ENCODE measurements at places on chromosomes 1 and 21.

- DNase-seq: no peak
Observed at GRCh38 chr1:87176514-87176913, 152.2 kb upstream of the LMO4 start.

DNA sequence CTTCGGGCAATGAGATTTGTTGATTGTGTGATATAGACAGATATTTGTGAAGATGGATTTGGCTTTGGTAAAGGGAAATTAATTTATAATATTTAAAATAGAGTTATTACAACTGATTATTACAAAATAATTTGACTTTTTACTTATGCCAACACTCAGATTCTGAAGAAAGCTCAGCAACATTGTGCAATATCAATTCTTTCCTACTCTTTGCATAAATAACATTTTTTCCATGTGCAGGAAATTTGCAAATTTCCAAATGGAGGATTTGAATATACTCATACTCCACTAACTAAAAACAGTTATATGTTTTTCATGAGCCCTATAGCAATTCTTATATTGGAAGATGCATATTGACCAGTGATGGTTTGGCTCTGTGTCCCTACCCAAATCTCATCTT is 676.4 kb upstream of the ADAMTS5 start:
- DNase-seq: no peak

- peak; percentile 23 for DNase-seq
Observed at GRCh38 chr1:219837274-219837993, 90.9 kb downstream of the SLC30A10 start.

DNA sequence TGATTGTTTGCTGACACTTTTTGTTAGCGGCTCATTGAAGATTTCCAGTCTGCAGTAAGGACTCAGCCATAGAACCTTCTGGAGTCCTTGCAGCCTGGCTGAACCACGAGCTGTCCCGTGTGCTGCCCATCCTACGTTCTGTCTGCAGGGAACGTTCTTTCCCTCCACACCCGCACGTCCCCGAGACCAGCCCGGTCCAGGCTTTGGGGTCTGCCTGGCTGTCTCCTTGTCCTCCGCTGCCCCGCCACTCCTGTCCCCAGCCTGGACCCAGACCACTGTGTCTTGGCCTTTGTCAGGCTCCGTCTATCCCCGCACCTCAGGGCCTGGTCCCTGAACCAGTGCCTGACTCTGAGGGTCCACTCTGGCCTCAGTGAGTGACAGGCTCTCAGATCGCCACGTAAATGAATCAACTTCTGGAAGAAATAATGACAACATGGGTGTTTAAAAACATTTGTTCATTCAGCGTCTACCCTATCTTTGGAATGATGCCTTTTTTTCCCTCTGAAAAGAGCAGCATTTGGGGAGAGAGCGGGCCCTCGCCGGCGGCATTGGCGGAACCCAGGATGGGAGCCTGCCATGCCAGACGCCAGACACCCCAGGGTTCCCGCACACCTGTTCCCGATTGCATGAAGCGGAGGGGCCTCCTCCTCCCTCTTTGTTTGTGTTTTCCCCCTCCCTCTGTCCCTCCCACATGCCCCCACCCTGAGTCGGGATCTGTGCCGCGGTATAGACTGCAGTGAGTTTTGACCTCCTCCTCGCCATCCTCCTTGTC is 43.9 kb upstream of the C1orf174 start:
- no peak for DNase-seq

GRCh38 chr1:221772117-221772516 is 30.2 kb upstream of the DUSP10 start:
- DNase-seq: no peak

DNA sequence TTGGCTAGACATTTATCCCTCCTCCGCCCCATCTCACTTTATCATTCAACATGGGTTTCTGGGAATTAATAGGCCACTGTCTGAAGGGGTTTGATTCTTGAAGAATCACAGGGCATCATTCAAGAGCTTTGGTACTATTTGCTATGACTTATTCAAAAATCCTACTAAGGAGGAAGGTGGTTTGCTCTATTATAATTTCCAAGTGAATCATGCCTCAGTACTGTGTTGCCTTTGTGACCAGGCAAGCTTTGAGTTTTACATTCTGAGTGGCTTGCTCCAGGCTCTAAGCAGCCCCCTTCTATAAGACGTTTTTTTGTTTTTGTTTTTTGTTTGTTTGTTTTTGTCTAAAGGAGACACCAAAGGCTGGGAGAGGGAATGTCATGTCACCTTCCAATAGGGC is 2.6 kb downstream of the C1orf21 start:
- DNase-seq: no peak

- no peak for DNase-seq
Observed at GRCh38 chr1:41540886-41541591, 56.6 kb upstream of the EDN2 start.

- DNase-seq: no peak
Observed at GRCh38 chr1:209062081-209062620, 521.4 kb upstream of the CAMK1G start.

GRCh38 chr1:40870135-40870728 is 8.1 kb upstream of the CITED4 start:
- no peak for DNase-seq

- no peak for DNase-seq
Observed at GRCh38 chr1:20725189-20726117, 7.0 kb downstream of the SH2D5 start.

GRCh38 chr1:88774151-88774556 is 90.1 kb downstream of the PKN2 start:
- DNase-seq: no peak

- peak; percentile 36 for DNase-seq
Observed at GRCh38 chr1:152347116-152347728, 12.6 kb downstream of the FLG2 start.

DNA sequence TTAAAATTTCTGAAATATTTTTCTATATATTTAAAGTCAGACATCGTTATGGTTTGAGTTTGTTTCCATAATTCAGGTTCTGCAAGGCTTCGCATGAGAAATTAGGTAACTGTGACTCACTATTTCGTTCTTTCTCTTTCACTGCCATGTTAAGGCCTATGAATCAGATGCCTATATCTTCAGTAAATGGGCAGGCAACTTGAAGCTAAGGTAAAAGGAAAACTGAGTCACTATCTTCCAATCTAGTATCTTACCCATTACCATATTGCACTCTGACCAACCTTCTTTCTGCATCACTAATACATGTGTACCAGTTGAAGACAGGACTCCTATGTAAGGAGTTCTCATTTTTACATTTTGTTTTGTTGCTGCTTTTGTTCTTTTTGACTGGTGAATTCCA is 37.8 kb downstream of the PYHIN1 start:
- no peak for DNase-seq

- no peak for DNase-seq
Observed at GRCh38 chr1:210360852-210361477, 32.3 kb downstream of the HHAT start.

GRCh38 chr1:81351864-81352263 is 448.9 kb upstream of the ADGRL2 start:
- no peak for DNase-seq

- DNase-seq: no peak
Observed at GRCh38 chr1:51301844-51302162, 28.6 kb downstream of the TTC39A start.

- no peak for DNase-seq
Observed at GRCh38 chr1:32719681-32720275, 17.2 kb upstream of the SYNC start.

GRCh38 chr1:157577420-157577819 is 20.5 kb downstream of the FCRL4 start:
- DNase-seq: no peak

GRCh38 chr21:42200906-42201614 is 17.9 kb upstream of the ABCG1 start:
- DNase-seq: no peak

- no peak for DNase-seq
Observed at GRCh38 chr1:18938707-18939070, 17.8 kb downstream of the IFFO2 start.

Data from glomerular endothelial cell (primary cell).